ENCODE measurements at places on chromosomes 1 and 21. TPM values are rescaled to one million over a fixed set of nuclear protein-coding genes. Genes with fewer than 3 reads are reported as not detected.
A peak's percentile ranks its signal among the peaks of the same experiment; 100 is the strongest.

DNA sequence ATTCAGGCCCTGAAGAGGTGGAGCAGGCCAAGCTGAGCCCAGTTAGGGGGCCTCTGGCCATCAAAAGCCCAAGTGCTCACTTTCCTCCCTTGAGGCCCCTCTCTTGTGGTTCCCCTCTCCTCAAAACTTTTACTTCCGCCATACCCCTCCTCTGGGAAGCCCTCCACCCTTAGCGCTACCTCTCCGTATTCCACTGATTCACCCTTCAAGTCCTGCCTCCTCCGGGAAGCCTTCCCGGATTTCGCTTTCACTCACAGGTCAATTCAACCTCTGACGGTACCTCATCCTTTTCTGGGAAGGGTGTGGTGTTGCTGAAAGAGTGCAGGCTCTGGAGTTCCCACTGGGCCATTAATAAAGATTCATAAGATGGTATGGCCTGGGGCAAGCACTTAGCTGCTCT, 19.1 kb downstream of the SPOCD1 start:
- no peaks in the 10 kb centered on the region for H3K27me3 ChIP-seq
- no peak overlapping the region for H3K4me3 ChIP-seq
- no peaks in the 10 kb centered on the region for H3K36me3 ChIP-seq

Gene MSH4
- total RNA-seq: 1.1 TPM

DNA sequence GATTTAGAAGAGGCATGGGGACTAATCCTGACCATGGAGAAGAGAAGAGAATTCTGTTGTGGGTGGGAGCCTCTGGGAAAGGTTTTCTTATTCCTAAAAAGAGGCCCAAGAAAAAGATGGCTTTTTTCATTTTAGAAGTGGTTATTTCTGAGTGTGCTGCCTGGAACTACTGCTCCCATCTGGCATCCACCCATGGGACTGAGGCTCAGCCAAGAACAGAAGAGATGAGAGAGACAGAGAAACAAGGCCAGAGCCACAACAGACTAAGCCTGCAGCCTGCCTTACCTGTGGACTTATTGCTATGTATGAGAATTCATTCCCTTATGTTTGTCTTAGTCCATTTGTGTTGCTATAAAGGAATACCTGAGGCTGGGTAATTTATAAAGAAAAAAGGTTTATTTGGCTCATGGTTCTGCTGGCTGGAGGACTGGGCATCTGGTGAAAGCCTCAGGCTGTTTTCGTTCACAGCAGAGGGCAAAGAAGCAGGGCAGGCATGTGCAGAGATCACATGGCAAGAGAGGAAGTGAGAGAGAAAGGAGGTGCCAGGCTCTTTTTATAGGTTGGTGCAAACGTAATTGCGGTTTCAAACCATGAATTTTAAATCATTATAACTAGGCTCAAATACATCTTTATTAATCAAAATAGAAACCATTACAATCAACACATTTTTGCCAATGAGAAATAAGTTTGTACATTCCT, 57.5 kb upstream of the PRDM2 start:
- DNase-seq: no peak
- no peaks in the 10 kb centered on the region for H3K36me3 ChIP-seq
- no peaks in the 10 kb centered on the region for H3K27me3 ChIP-seq
- no peak overlapping the region for H3K27ac ChIP-seq
- no peaks in the 10 kb centered on the region for H3K4me1 ChIP-seq
- H3K4me3 ChIP-seq: no peak overlapping the region

DNA sequence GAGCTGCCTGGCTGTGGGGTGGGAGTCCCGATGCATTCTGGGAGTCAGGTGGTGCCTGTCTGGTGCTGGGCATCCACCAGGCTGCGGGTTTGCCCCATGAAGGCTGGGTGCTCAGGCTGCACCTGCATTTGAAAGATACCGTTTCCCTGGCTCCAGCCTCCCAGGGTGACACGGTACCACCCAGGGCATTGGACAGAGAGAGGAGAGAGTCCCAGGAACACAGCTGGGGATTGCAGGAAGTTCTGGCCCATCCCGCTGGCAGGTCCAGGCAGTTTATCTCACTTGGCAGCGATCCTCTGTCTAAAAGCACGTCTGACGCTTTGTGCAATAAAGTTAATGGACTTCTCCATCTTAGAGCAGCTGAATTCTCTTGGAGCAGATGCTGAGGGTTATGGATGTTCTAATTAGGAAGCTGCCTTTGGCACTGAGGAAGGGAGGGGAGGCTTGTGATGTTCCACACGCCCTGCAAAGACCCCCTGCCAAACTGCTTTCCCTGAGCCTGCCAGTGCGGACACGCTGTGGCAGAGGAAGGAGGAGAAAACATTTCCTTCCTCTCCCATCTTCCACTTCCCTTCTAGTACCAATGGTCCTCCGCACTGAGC, 246.9 kb downstream of the GRIK3 start:
- no peaks in the 10 kb centered on the region for H3K27me3 ChIP-seq
- no peaks in the 10 kb centered on the region for H3K4me1 ChIP-seq
- no peak overlapping the region for H3K27ac ChIP-seq
- H3K36me3 ChIP-seq: no peaks in the 10 kb centered on the region
- DNase-seq: no peak

- DNase-seq: no peak
- H3K4me1 ChIP-seq: peaks cover 8% of the 10 kb centered on the region
- H3K27ac ChIP-seq: no peak overlapping the region
- peaks cover 17% of the 10 kb centered on the region for H3K27me3 ChIP-seq
Observed at GRCh38 chr1:156923670-156924477, 3.4 kb downstream of the LRRC71 start.

Gene TRABD2B
- not detected for total RNA-seq

DNA sequence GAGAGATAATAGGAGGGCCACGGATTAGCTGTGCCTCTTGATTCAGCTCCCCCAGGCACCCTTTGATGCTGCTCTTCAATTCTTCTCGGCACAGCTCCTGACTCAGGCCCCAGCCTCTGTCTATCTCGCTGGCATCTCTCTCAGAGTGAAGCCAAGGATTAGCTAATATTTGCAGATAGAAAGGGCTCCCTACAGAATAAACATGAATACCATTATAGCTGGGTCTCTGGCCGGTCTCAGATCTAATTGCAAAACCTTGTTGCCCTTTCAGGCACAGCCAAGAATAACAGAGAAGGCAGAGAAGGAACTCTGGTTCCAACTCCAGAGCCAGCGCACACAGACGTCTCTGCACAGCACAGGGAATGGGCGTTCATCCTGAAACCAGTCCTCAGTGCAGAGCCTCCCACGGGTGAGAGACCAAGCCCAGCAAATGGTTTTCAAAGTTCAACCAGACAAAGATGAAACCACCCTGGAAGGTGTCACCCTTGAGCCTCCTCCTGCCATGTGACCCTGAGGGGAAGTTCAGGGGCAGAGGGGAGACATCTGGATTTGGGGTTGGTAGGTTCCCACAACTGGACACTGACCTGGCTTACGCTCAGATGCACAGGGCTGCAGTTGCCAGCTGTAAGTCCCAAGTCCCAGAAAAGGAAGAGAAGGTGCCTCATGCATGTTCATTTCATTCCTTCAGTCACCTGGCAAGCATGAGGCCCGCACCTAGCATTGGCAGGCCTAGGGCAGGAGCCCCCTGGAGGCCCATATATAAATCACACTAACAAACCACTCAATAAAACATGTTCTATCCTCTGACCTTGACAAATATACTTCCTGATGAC, 394.0 kb downstream of the NPHP4 start:
- no peak overlapping the region for H3K27ac ChIP-seq
- no peaks in the 10 kb centered on the region for H3K4me1 ChIP-seq
- H3K4me3 ChIP-seq: no peak overlapping the region
- DNase-seq: no peak
- H3K27me3 ChIP-seq: no peaks in the 10 kb centered on the region

Gene OR10J1
- total RNA-seq: not detected

DNA sequence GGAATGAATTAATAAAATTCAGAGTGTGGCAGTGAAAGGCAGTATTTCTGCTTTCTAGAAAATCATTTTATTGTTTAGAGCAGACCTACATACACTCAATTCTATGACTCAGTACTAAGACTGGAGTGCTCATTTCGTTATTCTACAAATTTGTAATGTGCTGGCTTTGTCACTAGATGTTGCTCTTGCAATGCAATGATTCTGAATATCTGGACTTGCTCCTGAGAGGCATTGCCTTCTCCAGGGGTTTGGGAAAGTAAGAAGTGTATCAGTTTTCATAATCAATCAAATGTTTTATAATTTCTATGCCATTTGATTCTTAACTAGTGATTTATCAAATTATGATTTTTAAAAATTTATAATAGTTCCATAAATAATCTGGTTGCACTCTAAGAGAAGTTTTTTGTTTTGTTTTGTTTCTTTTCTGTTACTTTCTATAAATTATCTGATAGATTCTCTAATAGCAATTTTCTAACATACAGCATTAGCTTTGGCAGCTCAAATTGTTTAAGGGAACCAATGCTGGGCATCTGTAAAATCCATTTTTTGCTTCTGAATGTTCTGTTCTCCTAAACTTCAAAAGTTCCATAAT, 280.5 kb upstream of the SGIP1 start:
- peak; percentile 46 for DNase-seq
- H3K4me1 ChIP-seq: peaks cover 10% of the 10 kb centered on the region
- no peak overlapping the region for H3K4me3 ChIP-seq

GRCh38 chr1:180085331-180085730, 69.3 kb upstream of the QSOX1 start:
- no peak overlapping the region for H3K4me3 ChIP-seq
- H3K27ac ChIP-seq: no peak overlapping the region
- H3K27me3 ChIP-seq: no peaks in the 10 kb centered on the region
- peaks cover 7% of the 10 kb centered on the region for H3K36me3 ChIP-seq
- no peak for DNase-seq

Gene SPRR1B
- total RNA-seq: not detected
